ENCODE measurements at places on chromosomes 16 and 17.

DNA sequence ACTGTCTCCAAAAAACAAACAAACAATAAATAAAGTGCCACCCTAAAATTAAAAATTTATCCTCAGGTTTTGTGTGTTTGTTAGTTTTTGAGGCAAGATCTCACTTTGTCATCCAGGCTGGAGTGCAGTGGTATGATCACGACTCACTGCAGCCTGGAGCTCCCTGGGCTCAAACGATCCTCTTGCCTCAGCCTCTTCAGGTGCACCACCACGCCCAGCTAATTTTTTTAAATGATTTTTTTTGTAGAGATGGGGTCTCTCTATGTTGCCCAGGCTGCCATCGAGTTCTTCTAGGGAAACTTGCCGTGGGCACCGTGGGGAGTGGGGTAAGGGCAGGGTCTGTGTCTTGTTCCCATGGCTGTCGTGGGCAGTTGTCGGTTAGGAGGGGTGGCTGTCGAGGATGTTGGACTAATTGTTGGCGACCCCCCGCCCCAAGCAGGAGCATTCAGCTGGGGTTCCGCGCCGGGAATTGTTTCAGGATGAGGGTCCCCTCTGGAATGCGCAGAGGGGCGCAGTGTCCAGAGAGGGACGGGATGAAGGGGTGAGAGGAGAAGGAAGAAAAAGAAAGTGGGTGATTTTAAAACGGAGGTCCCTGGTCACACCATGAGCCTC is 1.1 kb upstream of the RNF213 start:
- no peak for DNase-seq

DNA sequence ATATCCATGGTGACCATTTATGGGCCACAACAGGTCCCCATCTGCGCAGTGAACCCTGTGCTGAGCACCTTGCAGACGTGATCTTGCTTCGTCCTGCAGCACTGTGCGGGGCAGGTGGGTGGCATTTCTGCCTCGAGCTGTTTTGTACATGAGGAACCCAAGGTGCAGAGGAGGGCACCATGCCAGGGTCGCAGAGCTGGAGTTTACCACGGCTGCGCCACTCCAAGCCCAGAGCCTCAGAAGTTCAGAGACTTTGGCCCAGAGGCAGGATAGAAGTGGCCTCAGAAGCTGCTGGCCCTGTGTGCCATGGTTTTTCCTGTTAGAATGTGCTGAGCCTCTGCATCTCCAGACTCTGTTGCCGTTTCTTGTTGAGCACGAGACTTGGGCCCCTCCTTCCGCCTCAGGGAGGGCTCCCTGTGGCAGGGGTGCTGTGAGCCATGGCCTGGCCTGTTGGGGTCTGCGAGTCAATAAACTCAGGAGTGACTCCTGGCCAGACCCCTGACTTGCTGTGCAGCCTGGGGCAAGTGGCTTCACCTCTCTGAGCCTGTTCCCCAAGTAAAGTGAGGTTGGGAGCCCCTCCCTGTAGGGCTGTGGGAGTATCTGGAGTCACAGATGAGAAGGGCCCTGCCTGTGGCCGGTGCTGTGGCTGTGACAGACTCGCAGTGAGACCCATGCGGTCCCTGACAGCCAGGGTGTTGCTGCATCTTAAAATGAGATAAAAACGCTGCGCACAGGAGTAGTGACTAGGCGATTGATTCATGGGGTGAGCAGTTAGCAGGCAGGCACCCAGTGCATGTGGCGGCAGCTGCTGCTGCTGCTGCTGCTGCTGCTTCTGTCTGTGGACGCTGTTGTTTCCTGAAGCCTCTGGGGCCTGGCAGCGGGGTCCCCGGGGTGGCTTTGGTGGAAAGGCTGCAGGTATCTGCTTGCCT is 11.8 kb downstream of the MAP2K3 start:
- DNase-seq: no peak

GRCh38 chr16:3202903-3203539 is 15.0 kb downstream of the OR1F1 start:
- no peak for DNase-seq

DNA sequence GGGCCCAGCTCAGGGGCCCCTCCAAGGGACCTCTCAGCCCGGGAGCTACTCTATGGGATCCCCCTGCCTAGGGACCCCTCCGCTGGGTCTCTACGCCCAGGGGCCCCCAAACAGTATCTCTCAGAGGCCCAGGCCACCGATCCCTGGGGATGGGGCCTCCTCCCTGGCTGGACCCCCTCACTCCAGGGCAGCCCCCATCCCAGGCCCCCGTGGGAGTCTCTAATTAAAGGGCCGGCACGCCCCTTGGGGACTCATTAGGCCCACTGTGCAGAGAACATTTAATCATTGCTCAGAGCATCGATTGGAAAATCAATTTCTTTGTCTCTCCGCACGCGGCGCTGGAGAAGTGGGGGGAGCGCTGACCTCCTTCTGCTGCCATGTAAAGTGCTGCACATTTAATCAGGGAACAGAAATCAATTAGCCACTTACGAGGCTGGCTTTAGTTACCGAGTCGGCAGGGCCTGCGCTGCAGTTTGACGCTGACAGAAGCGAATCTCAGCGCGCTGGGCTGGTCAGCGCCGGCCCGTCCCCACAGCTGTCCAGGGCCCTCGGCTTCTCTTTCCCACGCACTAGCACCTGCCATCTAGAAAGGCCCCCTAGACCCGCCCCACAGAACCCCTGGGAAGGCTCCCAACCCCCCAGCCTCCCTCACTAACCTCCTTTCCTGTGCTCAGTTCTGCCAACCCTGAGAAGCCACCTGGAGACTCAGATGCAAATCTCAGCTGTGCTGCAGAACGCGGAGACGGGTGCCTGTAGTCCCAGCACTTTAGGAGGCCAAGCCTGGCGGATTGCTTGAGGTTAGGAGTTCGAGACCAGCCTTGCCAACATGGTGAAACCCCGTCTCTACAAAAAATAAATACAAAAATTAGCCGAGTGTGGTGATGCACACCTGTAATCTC is 20.2 kb upstream of the C1QL1 start:
- DNase-seq: no peak

DNA sequence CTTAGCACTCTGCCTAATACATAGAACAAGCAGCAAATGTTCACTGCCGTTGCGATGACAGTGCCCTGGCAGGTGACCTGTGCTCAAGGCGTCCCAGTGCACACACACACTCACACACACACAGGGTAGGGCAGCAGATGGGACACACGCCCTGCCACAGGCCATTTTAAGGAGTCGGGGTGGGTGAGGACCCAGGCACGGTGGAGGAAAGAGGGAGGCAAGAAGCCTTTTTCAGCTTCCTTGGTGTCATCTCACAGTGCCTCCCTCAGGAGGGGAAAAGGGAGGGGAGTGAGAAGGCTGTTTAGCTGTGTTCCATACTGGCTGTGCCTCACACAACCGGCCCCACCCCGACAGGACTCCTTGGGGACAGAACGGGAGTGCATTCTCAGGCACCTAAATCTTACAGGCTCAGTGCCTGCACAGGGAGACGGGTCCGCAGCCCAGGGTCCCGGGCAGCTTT is 1.5 kb downstream of the PITPNM3 start:
- no peak for DNase-seq
